Esophagus squamous epithelium (tissue), 5 donors: ENCODE measurements at places on chromosomes 4 and X. TPM values are rescaled to one million over a fixed set of nuclear protein-coding genes. Genes with fewer than 3 reads are reported as not detected.

DNA sequence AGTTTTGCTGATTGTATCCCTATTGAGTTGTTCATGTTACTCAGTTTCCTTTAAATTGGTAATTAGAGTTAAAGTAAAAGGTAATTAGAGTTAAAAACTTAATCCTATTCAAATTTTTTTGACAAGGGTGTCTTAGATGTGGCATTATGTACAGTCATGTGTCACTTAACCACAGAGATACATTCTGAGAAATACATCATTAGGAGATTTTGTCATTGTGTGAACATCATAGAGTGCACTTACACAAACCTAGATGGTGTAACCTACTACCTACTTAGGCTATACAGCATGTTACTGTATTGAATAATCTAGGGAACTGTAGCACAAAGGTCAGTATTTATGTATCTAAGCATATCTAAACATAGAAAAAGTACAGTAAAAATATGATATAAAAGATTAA lies 39.2 kb downstream of the BEX3 start:
- H3K27me3 ChIP-seq = no peaks in the 10 kb centered on the region
- no peak overlapping the region for H3K4me3 ChIP-seq
- H3K4me1 ChIP-seq = no peaks in the 10 kb centered on the region
- no peak overlapping the region for H3K27ac ChIP-seq
- no peak for DNase-seq
- no peaks in the 10 kb centered on the region for H3K36me3 ChIP-seq

TSPAN6 gene
- 47.0 TPM for total RNA-seq

DNA sequence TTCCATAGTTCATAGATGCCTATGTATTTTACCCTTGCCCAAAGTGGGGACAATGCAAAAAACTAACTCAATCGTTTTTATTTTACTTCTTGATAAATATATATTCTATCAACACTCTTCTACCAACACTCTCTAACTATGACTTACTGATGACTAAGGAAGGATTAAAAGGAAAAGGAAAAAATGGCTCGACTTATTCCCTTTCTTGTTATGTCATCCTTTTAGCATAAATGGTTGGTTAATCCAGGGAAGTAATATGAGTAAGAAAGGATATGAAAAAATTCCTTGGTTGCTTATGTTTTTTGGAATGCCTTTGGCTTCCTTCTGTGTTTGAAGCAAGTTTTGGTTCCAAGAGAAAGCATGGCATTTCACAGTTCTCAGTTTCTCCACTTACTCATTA lies 1087.1 kb downstream of the C4orf33 start:
- H3K36me3 ChIP-seq = no peaks in the 10 kb centered on the region
- H3K27me3 ChIP-seq = no peaks in the 10 kb centered on the region
- H3K27ac ChIP-seq = no peak overlapping the region
- no peaks in the 10 kb centered on the region for H3K4me1 ChIP-seq
- no peak overlapping the region for H3K4me3 ChIP-seq

REELD1 gene
- total RNA-seq = not detected

DNA sequence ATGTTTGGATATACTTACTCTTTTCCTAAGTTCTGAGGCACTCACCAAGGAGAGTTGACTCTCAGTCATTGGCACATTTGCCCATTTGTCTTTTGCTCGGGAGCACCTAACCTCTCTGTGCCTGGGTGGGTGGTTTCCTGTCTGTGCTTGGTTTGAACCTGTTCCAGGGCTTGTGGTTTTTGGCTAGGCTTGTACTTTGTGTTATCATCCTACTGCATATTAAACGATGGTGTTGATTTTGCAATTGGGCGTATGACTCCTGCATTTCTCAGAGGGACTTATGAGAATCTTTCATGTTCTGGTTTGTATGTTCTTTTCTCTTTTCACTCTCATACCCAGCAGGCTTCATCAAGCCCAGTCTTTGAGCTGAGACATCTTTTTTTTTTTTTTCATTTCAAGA lies 161.7 kb downstream of the BTC start:
- peaks cover 35% of the 10 kb centered on the region for H3K4me1 ChIP-seq
- H3K27ac ChIP-seq = no peak overlapping the region
- H3K4me3 ChIP-seq = no peak overlapping the region
- H3K36me3 ChIP-seq = no peaks in the 10 kb centered on the region
- no peak for DNase-seq
